NCI-H2107 (cell line): ENCODE measurements at places on chromosomes 6 and 20.
A peak's percentile ranks its signal among the peaks of the same experiment; 100 is the strongest.

GRCh38 chr6:4559281-4559875 is 216.8 kb upstream of the CDYL start:
- no peak for DNase-seq

GRCh38 chr6:81233990-81234389 is 518.5 kb downstream of the TENT5A start:
- DNase-seq = no peak

- DNase-seq = no peak
These were observed 6.9 kb upstream of the CST11 start for GRCh38 chr20:23459461-23460150.

DNA sequence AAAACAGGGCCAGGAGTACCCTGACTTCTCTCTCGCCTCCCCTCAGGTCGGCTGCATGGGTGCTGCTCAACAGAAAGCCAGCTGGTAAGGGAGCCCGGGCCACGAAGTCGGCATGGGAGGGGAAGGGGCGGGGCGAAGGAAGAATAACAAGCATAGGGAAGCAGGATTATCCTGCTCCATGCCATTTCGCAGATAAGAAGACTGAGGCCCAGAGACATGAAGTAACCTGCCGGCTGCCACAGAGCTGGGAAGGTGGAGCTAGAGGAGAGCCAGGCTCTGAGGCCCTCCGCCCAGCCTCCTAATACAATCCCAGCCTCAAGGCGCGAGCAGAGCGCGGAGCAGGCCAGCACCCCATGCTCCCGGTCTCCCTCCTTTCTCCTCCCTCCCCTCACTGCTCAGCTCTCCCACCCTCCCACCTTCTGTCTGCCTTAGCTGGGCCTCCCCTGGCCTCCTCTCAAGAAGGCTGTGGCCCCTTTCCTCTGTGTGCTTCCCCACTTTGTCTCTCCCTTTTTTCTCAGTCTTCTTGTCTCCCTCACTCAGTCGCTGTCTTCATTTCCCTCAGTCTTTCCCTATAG is 13.2 kb upstream of the HMGA1 start:
- no peak for DNase-seq

DNA sequence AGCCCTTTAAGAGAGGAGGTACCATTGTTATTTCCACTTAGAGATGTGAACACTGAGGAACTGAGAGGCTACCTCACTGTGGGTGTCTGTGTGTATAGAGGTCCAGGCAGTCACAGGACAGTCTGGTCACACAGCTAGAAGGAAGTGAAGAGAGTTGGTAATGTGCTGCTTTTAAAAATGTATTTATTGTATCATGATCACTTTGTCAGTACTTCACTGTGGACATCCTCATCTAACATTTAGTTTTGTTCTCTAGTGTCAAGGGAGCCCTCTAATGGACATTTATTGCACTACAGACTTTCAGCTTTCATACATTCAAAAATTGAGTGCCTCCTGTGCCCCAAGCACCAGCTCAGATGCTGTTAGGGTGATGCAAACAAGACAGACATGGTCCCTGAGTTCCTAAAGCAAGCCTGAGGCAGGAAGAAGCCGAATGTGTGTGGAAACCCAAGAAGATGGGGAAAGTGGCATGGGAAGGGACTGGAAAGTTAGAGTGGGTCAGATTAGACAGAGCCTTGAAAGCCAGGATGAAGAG is 123.0 kb downstream of the SLC16A10 start:
- DNase-seq = peak; percentile 29

- DNase-seq = no peak
These were observed 73.8 kb downstream of the CDK19 start for GRCh38 chr6:110741517-110741916.

- no peak for DNase-seq
These were observed 414.2 kb upstream of the SPTLC3 start for GRCh38 chr20:12594410-12595088.

GRCh38 chr6:142886431-142887170 is 58.4 kb downstream of the HIVEP2 start:
- DNase-seq = no peak

DNA sequence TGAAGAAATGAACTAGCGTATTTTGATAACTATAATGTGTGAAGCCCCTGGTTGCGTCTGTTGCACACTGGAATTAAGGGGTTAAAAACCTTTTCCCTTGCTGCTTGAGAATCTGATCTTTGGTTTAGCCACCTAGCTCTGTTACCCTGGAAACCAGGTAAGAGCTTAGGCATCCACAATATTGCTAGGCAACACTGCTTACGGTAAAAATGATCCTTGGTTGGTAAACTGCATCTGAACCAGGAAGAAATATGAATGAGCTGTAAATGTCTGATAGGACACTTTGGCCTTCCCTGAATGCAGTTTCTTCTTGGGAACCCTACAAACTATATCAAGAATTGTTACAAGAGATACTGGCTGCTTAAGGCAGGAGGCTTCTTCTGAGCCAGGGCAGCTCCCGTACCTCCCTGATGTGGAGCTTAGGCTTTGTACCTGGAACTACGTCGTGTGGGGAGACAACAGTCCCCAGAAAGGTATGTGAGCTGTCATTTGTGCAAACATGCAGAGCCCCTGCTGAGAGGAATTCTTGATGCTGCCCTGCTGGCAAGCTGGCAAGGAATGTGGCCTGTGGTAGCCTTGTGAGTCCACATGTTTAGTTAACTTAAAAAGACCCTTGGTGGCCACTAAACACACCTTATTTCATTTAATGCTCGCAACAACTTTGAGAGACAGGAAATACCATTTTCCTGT is 18.4 kb downstream of the UBE3D start:
- no peak for DNase-seq

- DNase-seq = no peak
These were observed 69.4 kb downstream of the TMEM200A start for GRCh38 chr6:130435181-130435580.

DNA sequence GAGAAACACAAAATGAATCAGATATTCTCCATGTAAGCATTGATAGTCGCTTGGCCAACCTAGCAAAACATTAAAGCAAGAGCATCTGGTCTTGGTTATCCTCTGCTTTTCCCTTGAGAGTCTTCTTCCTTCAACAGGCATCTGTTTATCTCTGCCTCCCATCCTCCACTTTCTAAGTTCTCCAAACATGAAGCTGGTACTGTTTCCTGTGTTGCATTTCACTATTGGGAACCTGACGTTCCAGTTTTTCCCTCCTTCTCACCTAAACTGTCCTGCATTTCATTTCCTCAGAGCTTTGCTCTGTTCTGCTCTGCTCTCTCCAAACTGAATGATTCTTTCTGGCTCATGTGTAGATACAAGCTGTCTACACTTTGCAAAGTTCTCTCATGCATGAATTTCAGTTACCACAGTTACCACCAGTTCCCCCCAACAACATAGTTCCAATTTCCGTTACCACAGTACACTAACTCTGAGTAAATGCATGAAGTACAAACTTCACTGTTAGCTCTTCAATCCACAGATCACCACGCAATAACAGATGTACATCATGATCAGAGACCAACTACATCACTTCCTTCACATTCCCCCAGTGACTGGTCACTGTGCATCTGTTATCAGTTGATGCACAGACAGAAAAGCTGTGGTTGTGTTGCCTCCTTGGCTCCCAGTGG is 86.7 kb upstream of the F13A1 start:
- DNase-seq = no peak

- no peak for DNase-seq
These were observed 17.6 kb downstream of the CBFA2T2 start for GRCh38 chr20:33507461-33507860.

DNA sequence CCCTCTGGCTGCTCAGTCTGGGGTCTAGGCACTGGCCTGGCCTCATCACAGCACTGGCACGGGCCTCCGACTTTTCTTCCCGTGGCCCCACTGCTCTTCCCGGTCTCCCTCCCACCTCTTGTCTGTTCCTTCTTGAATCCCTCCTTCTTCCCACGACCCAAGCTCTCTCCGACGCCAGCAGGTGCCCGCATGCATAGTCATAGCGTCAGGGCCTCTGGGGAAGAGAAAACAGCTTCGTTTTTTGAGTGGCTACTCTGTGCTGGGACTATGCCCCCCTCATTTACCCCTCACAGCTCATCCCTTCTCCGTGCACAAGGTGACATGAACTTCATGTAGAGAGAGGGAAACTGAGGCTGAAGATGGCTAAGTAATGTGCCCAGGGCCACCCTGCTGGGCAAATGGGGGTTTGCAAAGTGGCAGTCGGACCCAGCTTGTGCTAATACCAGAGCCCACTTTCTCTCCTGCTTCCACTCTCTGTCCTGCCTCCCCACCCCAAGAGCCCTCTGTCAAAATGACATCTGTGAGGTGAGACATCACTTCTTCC is 59.2 kb downstream of the SYNJ2 start:
- DNase-seq = no peak

DNA sequence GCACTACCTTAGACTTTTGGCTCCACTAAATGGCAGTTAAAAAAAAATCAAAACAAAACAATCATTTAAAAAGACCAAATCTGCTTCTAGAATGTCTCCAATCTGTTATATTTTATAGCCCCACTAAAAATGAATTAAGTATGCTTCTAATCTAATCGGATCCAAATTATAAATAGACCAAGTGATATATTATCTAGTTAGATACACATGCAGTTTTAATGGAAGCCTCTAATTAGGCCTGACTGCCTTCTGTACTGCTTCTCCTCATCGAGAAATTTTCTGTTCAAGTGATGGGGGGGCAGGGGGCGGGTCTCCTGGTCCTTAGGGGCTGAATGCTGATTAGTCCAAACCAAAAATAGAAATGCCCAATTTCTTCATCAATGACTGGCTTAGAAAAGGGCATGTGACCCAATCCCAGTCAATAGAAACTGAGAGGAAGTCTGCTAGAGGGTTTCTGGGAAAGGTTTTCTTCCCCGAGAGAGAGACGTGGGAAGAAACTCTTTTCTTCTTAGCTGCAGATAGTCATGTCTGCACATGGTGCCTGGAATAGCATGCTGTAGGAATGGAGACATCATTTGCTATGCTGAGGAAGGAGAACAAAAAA is 6.9 kb downstream of the SESN1 start:
- no peak for DNase-seq

GRCh38 chr6:147087641-147088040 is 116.6 kb upstream of the STXBP5 start:
- no peak for DNase-seq
